SW480 (cell line): ENCODE measurements at places on chromosomes 2 and 18.
A peak's percentile ranks its signal among the peaks of the same experiment; 100 is the strongest.

GRCh38 chr2:241701149-241701398, 765 bp upstream of the ING5 start:
- no peak for DNase-seq

- peak; percentile 67 for DNase-seq
These were observed 304.7 kb upstream of the HNMT start for GRCh38 chr2:137659616-137660015.

GRCh38 chr2:239599299-239599698, 198.5 kb upstream of the HDAC4 start:
- DNase-seq, result no peak

- no peak for DNase-seq
These were observed 6.1 kb upstream of the GPC1 start for GRCh38 chr2:240429341-240429871.

GRCh38 chr2:81389203-81389602, 1084.7 kb upstream of the LRRTM1 start:
- no peak for DNase-seq

DNA sequence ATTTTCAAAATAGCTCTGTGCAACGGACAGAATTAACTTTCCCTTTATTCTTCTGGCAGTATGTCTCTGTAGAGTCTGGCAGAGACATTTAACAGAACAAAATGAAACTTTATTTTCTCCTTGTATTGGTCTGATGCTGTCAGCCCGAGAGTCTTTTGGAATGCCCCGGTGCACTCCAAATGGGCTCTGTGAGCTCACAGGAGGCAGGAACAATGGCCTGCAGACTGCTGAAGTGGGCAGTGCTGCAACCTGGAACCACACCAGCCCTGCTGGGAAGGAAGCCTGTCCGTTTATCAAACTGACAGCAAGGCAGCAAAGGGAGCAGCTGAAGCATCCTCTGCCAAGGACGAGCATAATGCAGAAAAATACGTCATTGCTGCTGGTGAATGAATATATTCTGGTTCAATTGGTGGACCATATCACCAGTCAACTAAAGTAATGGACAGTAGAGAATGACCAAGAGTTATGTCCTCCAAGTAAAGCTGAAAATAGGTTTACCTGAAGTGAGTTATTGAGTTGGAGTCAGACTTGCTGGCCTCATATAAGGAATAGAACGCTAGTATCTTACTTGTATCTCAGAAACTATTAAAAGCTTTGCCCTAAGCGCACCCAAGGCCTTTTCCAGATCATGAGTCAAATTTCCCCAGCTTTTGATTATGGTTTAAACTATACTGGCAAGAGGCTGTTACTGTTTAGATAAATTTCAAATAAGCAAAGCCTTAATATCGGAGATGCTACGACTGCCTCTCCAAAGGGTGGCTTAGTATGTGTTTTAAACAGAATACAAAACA, 207.6 kb upstream of the TANK start:
- DNase-seq, result no peak

DNA sequence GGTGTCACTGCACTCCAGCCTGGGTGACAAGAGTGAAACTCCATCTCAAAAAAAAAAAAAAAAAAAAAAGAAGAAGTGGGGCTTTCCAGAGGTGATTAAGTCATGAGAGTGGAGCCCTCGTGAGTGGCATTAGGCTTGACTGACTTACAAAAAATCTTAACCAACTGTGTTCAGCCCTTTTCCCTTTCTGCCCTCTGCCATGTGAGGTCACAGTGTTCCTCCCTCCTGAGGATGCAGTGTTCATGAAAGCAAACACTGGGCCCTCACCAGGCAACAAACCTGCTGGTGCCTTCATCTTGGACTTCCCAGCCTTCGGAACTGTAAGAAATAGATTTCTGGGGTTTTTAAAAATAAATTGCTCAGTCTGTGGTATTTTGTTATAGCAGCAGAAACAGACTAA, 37.0 kb upstream of the METTL21A start:
- DNase-seq, result no peak

DNA sequence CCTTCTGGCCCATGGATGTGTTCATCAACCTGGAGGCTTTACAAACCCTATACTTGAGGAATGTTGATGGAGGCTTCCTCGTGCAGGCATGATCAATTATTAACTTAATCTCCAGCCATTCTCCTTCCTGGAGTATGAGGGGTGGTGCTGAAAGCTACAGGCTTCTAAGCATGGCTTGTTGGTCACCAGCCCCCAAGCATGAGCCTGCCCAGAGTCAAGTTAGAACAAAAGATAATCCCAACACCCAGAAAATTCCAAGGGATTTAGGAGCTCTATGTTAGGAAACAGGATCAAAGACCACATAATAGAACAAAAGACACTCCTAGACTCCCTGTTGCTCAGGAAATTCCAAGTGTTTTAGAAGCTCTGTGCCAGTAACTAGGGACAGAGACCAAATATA, 63.1 kb downstream of the FAM171B start:
- DNase-seq, result no peak

DNA sequence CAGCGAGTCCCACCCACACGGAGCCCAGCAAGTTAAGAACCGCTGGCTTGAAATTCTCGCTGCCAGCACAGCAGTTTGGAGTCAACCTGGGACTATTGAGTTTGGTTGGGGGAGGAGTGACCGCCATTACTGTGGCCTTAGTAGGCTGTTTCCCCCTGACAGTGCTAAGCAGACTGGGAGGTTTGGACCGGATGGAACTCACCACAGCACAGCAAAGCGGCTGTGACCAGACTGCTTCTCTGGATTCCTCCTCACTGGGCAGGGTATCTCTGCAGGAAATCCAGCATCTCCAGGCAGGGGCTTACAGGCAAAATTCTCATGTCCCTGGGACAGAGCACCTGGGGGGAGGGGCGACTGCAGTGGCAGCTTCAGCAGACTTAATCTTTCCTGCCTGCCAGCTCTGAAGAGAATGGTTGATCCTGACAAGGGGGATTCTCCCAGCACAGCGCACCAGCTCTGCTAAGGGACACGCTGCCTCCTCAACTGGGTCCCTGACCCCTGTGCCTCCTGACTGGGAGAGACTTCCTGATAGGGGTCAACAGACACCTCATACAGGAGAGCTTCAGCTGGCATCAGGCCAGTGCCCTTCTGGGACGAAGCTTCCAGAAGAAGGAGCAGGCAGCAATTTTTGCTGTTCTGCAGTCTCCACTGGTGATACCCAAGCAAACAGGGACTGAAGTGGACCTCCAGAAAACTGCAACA, 425.4 kb downstream of the NYAP2 start:
- no peak for DNase-seq

DNA sequence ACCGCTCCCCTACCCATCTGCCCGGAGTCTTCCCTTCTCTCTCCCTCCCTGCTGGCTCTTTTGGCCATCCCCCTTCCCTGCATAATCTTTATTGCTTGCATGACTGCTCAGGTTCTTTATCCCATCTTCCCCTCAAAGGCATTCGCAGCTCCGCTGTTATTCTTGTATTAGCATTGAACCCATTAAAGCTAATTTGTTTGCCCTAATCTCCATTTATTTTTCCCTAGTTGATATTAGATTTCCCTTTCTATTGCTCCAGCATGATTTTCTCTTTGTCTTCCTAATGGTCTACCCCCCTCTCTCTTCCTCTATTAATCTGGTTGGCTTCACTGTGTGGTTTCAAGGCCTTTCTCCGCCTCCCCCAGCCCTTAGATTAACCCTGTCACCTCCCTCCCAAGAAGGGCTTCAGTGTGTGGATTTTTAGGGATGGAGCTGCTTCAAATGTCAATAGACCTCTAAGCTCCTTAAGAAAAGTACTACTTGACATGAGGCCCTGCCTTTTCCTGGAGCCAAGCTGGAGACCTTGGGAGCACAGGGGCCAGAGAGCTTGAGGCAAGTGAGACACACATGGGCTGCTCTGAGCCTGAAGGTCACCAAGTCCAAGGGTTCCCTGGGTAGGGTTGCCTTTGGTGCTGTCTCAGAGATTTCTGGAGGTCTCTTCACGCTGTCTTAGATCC, 20.1 kb downstream of the PAX8 start:
- no peak for DNase-seq

GRCh38 chr2:26325851-26326250, 20.1 kb upstream of the SELENOI start:
- no peak for DNase-seq

- DNase-seq, result no peak
These were observed 36.0 kb upstream of the TEX51 start for GRCh38 chr2:126862730-126863129.

GRCh38 chr2:84995826-84996225, 24.9 kb downstream of the KCMF1 start:
- DNase-seq, result no peak

GRCh38 chr2:77816618-77817017, 294.4 kb upstream of the LRRTM4 start:
- no peak for DNase-seq

- no peak for DNase-seq
These were observed 2.8 kb upstream of the KLHL14 start for GRCh38 chr18:32775628-32776027.

DNA sequence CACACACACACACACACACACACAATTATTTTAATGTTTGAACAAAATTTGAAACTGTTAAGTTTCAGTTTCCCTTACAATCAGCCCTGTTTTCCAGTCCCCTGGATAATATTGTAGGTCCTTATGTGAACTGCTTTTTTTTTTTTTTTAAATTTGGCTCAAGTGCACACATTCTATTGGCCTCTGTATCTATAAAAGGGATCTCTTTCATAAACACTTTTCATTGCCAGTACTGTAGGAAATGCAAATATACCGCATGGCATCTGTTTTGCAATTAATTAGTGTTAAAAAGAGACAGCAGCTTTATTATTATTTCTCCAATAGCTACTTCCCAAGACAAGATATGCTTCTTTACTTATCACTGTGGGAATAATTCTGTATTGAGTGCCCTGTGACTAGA, 738.7 kb downstream of the EPHA4 start:
- no peak for DNase-seq

DNA sequence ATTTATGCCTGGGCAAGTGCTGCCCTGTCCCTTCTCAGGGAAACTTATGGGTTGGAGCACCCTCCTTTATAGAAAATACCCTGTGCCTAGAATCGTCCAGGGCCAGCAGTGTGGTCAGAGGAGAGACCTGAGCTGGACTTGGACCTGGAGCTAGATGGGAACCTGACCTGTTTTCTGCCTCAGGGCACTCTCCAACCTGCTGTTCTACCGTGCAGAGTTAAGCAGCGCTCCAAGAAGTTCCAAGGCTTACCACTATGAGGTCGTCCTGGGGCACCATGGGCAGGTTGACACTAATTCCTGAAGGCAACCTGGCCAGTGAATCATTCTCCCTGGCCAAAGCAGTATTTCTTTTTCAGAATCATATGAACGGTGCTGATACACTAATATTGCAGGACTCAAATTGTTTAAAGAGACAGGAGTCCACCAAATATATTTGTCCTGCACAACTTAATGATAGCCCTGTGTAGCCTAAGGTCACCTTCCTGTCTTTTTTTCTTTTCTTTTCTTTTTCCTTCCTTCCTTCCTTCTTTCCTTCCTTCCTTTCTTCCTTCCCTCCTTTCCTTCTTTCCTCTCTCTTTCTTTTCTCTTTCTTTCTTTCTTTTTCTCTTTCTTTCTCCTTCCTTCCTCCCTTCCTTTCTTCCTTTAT, 455.4 kb upstream of the HNMT start:
- DNase-seq, result no peak

DNA sequence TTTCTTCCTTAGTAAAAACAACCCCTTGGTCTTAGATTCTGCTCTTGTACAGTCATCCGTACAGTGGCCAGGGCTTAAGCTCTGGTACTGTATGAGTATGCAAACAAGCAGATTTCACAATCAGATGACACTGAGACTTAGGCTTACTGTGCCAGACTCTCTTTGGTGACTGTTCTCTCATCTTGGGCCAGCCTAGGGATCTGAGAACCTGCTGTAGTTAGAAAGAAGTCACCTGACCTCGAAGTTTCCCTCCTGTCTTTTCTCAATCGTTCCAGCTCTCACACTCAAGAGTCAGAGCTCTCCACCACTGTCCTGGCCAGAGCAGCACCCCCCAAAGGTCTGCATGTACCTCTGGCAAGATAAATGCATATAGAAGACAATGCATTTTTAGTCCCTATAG, 63.2 kb downstream of the ZEB2 start:
- DNase-seq, result no peak

DNA sequence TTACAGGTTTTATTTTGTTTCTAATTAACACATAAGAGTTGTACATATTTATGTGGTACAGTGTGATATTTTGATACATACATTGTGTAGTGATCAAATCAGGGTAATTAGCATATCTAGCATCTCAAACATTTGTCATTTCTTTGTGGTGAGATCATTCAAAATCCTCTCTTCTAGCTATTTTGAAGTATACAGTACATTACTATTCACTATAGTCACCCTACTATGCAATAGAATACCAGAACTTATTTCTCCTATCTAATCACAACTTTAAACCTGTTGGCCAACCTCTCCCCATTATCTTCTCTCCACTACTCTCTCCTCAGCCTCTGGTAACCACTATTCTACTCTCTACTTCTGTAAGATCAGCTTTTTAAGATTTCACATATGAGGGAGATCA, 325.8 kb downstream of the CYP26B1 start:
- DNase-seq, result no peak

GRCh38 chr2:215136669-215137328, 1.6 kb downstream of the ABCA12 start:
- DNase-seq, result peak; percentile 7

DNA sequence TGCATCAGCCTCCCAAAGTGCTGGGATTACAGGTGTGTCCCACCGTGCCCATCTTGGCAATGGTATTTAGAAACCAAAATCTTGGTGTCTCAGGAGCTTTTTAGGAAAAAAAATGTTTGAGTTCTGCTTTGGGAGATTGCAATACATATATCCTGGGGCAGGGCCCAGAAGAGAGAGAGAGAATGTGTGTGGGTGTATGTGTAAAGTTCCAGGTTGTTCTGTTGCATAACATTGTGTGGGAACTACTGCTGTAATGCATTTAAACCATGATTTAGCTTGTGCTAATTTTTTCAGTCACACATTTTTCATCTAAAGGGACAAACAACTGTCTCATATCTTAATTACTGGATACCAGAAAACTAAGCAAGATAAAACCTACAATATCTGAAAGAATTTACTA, 70.8 kb upstream of the NABP1 start:
- DNase-seq, result no peak

- no peak for DNase-seq
These were observed 74.2 kb downstream of the TNS1 start for GRCh38 chr2:217928324-217929181.

DNA sequence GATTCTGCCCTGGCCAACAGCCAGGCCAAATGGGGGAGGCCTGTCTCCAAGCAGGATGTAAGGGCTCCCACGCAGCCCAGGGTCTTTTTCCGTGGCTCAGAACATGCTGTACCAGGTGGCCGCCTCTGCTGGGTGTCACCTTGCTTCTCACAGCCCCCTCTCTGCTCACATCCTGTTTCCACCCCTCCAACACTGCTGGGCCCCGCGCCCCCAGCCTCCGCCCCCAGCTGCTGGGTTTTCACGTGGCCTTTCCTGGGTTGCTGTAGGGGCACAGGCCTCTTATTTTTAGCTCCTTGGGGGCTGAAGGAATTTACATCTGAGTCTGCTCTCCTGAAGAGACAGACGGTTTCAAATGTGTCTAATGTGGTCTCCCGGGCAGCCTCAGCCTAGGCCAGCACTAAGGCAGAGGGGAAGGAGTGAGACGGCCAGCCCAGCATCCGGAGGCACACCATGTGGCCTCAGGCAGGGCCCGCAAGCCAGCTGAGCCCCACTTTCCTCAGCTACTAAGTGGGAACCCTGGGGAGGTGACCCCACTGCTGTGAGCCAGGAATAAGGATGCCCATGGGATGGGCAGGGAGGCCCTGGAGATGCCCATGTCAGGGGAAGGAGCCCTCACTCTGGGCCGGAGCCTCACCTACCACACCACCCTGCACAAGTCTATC, 18.7 kb upstream of the DUSP2 start:
- no peak for DNase-seq

GRCh38 chr18:60053747-60054304, 154.0 kb downstream of the PMAIP1 start:
- DNase-seq, result peak; percentile 94
